ENCODE measurements at places on chromosomes 11 and 22.

DNA sequence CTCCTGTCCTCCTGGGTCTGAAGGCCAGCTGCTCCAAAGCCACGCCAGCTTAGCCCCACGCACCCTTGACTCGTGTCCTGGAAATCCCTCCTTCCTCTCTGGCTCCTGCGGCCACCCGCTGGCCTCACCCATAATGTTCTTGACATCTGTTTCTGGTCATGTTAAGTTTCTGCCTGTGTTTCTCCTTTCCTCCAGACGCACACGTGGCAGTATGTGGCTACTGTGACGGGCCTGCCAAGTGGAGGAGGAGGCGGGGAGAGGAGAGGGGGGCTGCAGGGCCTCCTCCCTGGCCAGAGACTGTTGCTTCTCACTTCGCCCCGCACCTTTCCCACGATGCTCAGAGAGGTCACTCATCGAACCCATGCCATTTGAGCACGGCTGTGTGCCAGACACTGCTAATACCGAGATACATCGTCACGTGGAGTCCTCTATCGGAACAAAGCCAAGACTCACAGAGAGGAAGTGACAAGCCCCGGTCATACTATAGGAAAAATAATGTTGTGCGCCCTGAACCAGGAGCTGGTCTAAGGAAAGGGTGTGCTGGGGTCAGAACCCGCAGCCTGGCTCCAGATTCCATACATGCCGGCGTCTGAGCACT is 11.5 kb downstream of the C1QTNF6 start:
- DNase-seq = peak; percentile 91

- no peak for DNase-seq
Measured at GRCh38 chr11:123799438-123799837, 6.7 kb downstream of the OR6M1 start.

DNA sequence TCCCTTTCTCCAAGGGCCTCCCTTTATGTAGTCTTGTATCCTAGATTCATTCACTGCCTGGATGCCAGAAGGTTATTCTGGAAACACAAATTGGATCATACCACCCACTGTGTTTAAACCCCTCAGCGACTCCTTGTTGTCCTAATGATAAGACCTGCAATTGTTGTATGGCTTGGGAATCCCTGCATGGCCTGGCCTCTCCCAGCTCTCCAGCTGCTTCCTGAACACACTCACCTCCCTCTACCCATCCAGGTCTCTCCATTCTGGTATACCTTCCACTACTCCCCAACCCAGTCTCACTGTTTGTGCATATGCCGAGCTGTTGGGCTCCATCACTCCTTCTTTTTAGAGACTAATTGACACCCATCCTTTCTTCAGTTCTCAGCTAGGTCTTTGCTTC is 124.3 kb upstream of the ALX4 start:
- no peak for DNase-seq

- DNase-seq = no peak
Measured at GRCh38 chr11:133284156-133284555, 248.1 kb downstream of the OPCML start.
